ENCODE measurements at places on chromosomes 6 and 20.

GRCh38 chr20:3014662-3015061 lies 28.8 kb upstream of the GNRH2 start:
- DNase-seq: no peak

- DNase-seq: no peak
Observed at GRCh38 chr6:143598466-143599080, 79.2 kb upstream of the PHACTR2 start.

DNA sequence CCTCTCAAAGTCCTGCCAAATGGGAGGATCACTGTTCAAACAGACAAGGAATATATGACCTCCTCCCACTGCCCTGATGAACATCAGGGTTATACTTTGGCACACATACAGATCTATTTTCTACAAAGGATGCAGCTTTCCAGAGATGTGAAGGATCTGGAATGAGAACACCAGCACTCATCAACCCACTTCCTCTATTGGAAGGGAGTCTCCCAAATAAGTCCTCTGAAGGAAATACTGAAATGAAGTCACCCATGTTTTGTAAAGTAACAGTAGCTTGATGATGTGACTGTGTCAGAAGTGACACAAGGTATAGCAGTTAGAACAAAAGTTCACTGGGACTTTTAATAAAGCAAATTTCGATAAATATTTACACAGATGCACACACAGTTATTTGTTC lies 104.9 kb downstream of the OGFRL1 start:
- no peak for DNase-seq

GRCh38 chr20:37378785-37379598 lies 33.1 kb downstream of the SRC start:
- DNase-seq: no peak

DNA sequence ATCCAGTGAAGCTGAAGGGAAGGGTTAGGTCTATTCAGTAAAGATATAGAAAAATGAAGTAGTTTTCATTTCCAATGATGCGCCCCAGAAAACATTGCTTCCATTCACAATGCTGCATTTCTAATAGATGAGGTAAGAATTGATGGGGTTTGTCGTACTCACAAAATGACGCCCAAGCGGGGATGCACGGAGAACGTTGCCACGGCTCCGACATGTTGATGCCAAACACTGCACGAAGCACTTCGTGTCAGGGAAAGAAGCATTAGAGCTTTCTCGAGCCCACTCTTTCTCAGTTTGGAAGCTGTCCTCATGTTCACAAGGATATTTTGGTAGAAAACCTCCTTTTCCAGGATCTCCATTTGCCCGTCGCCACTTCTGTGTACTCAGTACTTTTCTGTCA lies 21.6 kb upstream of the MAFB start:
- DNase-seq: no peak

DNA sequence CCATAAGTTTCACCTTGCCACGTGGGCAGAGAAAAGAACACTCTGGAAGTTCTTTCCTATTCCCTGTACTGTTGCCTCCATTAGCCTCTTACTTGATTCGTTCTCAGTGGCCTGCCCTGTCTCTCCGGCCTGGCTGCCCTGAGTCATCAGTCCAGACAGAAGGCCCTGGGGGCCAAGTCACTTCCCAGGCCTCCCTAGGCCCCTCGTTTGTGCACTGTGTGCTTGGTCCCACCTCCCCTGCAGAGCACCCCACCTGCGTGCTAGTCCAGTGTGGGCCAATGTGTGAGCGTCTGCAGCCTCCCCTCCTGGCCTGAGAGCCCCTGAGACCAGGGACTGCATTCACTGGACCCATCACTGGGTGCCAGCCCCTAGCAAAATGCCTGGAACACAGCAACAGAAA lies 191.2 kb upstream of the RREB1 start:
- DNase-seq: no peak

GRCh38 chr20:17902531-17903083 lies 66.0 kb downstream of the SNX5 start:
- no peak for DNase-seq

DNA sequence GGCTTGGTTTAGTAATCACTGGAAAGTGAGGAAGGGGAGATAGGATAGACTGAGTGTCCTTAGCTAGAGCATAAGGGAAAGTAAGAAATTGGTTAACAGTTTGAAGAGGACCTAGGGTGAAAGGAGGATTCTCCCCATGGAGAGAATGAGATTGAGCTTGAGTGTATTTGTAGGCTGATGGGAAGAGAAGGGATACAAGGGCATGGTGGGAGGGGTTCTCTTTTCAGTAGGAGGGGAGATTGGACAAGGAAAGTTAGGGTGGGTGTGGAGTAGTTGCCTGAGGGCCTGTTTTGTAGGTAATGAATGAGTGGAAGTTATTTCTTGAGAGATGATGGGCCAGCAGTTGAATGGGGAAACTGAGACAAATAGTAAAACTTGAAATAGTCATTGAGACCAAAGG lies 1.9 kb downstream of the TRMT11 start:
- no peak for DNase-seq

GRCh38 chr6:55456016-55456415 lies 123.0 kb downstream of the HMGCLL1 start:
- no peak for DNase-seq

DNA sequence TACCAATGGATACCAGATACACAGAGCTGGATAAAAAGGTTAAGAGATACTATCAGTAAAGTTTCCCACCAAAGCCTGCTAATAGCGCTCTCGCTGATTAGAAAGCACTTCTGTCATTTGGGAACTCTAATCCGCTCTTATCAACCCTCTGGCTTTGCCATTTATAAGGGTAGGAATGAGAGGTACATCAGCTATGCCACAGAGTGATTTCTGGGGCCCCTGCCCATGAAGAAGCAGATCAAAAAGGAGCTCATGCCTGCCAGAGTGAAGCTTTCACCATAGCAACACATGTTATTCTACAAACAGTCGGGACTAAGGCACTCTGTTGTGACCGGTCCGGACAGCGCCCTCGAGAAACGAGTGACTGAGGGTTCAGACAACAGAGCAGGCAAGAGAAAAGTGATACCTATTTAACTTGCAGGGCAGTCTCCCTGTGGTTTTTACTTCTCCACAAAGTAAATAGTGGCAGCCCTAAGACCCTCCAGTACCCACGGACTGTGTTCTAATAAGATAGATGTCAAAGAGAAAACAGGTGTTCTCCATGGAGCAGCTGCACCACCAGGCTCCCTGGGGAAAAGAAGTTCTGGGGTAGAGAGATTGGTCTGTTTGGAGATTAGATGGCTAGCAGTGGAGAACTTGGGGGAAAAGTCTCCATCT lies 5.6 kb downstream of the TRAM2 start:
- no peak for DNase-seq

DNA sequence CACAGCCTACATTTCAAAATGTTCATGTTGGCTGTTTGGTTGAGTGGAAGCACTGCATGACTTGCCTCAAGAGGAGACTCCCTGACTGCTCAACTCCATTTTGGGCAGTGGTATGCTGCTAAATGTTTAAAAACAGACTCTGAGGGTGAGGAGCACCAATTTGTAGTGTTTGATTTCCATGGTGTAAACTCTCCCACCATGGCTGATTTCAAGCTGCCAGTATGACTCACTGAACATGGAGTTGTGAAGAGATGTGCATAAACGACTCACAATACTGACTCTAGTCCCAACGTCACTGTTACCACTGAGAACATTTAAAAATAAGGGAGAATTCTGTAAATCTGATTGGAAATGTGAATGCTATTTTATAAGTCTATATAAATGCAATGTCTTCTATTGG lies 70.4 kb downstream of the BACH2 start:
- no peak for DNase-seq

DNA sequence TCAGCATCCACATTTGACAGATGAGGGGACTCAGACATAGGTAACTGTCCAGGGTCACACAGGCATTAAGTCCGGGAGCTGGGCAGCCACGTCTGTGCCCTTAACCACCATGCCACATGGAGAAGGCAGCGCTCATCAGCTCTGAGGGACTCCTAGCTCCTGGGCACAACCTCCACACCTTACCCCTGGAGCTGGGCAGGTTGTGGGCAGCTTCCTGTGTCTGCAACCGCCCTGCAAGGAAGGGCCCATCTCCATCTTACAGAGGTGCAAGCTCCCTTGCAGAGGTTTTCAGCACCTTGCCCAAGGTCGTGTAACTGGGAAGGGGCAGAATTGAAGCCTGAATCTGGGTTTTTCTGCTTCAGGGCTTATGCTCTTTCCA lies 7.9 kb downstream of the CCDC167 start:
- no peak for DNase-seq

- DNase-seq: no peak
Observed at GRCh38 chr6:166757232-166758135, 130.4 kb upstream of the RPS6KA2 start.

- DNase-seq: no peak
Observed at GRCh38 chr20:24633521-24633920, 164.1 kb downstream of the SYNDIG1 start.

DNA sequence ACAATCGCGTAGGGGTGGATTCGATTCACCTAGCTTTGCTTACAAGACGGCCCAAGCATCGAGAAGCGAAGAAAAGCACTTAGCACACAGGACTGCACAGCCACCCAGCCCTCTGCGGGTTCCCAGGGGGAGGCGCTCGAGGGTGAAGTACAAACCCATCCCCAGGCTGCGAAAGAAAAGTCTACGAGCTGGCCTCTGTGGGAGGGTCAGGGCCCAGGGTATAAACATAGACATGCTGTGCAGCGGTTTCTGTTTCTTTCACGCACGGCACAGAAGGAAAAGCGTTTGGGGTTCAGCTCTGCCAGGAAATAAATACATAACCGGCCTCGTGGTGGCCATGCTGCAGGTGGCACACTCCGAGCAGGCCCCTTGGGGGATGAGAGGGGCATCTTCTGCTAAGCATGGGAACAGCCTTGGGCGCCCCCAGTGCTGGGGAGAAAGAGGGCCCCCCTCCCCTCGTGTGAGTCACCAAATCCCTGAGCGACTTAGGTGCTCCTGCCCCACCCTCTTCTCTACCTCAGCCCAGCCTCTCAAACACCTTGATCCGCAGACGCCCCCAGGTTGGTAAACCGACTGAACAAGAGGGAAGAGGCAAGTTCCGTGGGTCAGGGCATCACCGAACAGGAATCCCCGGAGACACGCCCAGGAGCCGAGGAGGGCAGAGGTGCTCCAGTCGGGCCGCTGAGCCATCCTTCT lies 91.6 kb upstream of the RIPOR2 start:
- DNase-seq: peak; percentile 51

- DNase-seq: no peak
Observed at GRCh38 chr6:112291161-112291762, 36.9 kb upstream of the LAMA4 start.

DNA sequence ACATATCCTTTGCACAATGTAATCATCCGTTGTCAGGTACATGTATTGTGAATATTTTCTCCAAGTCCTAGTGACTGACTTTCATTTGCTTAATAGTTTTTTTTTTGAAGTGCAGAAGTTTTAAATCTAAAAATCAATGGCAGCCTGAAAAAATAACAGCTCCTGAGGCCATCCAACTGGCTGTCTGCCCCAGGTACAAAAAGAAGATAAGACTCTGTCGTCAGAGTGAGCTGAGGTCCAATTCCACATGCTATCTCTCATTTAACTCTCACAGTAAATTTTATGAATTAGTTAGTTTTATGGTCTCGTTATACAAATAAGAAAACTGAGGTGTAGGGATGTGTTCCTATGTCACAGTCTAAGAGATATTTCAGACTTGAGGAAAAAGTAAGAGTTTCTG lies 21.0 kb upstream of the SLPI start:
- no peak for DNase-seq

DNA sequence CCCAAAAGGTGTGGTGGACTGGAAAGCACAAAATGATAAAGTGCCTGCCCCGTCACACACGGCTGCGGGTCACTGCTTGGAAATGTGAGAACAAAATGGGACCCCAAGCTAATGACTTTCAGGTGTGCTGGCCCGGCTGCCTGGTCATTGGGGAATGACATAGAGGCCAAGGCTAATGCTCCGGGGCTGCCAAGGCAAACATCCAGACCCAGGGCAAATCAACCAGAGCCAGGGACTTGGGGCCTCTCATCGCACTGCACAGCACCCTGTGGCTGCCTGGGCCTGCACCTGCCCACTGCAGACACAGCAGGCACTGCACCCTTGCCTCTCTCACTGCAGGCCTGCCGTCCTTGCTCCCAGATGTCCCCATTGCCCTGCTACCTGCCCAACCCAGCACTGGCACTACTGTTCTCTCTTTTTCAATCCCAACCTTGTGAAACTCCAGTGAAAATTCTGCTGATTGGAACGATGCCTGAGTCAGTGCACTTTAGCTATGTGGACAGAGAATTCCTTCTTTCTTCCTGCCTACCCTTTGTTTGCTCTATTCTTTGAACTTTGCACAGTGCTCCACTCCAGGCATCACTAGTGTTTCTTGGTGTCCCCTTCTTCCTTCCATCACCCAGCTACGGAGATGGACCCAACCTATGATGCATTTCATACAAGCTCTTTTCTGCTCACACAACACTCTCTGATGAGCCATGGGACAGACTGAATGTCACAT lies 849.5 kb downstream of the MAFB start:
- DNase-seq: no peak

- peak; percentile 9 for DNase-seq
Observed at GRCh38 chr6:37433657-37434271, 743 bp downstream of the CMTR1 start.

- no peak for DNase-seq
Observed at GRCh38 chr20:37323985-37324384, 22.0 kb upstream of the SRC start.

- no peak for DNase-seq
Observed at GRCh38 chr6:47535316-47536225, 58.0 kb downstream of the CD2AP start.

DNA sequence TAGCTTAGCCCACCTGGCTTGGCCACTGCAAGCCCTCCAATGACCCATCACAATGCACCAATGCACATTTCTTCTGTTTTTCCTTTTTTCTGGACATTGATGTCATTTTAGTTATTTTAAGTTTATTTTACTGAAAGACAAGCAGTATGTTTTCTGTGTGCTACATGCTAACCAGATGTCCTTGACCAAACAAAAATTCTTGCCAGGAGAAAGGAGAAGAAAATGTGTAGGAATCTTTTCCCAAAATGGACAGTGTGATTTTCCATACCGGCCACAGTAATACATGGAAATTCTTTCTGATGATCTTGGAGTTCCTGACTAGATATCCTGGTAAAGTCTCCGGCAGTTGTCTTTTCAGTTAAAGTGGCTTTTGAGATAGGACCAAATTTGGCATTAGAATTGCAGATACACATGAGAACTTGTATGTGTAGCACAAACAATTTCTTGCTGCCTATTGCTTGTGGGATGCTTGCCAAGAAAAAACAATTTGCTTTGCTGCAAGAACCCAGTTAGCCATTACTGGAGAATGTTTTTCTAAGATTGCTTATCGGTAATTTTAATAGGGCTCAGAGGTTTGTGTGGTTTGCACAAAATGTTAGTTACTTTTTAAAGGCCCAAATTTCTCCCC lies 696.5 kb upstream of the CITED2 start:
- no peak for DNase-seq

DNA sequence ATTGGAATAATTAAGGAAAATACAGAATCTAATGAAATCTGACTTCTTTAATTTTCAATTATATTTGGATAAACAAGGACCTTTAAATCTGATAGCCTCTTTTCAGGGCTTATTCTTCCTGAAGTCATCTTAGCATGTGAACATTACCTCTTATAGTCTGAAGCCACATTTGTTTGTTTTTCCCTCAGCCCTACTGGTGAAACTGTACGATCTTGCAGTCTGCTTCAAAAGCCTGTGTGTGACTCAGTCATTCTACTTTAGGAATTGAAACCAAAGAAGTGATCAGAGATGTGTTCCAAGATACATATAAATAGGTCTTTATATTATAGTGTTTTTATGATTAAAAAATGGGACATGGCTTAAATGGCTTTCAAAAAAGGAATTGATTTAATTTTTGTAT lies 67.5 kb downstream of the MACROD2 start:
- no peak for DNase-seq
